GM04504 (cell line): ENCODE measurements at places on chromosomes 16 and 17.
A peak's percentile ranks its signal among the peaks of the same experiment; 100 is the strongest.

DNA sequence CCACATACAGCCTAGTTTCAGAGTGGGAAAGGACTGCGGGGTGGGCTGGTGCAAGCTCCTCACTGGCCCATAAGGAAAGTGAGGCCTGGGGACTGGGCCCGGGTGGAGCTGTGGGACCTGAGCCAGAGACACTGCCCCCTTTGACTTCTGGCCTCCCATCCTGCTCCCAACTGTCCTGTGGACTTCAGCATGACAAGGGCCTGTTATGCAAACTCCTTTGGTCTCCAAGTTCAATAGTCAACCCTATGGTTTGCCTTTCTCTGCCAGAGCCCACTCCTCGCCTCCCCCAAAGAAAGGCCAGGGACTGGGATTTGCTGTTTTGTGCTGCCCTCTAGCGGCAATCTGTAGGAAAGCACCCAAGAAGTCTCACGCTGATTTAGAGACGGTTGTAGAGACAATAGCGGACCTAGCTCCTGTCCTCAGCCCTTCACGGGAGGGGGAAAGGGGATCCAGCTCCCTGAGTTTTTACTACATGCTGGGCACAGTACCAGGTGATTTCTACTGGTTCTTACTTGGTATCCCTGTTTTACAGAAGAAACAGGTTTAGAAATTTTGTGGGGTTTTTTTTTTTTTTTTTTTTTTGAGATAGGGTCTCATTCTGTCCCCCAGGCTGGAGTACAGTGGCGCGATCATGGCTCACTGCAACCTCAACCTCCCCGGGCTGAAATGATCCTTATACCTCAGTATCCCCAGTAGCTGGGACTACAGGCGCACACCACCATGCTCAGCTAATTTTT is 1.2 kb upstream of the TLCD3B start:
- DNase-seq, result no peak

DNA sequence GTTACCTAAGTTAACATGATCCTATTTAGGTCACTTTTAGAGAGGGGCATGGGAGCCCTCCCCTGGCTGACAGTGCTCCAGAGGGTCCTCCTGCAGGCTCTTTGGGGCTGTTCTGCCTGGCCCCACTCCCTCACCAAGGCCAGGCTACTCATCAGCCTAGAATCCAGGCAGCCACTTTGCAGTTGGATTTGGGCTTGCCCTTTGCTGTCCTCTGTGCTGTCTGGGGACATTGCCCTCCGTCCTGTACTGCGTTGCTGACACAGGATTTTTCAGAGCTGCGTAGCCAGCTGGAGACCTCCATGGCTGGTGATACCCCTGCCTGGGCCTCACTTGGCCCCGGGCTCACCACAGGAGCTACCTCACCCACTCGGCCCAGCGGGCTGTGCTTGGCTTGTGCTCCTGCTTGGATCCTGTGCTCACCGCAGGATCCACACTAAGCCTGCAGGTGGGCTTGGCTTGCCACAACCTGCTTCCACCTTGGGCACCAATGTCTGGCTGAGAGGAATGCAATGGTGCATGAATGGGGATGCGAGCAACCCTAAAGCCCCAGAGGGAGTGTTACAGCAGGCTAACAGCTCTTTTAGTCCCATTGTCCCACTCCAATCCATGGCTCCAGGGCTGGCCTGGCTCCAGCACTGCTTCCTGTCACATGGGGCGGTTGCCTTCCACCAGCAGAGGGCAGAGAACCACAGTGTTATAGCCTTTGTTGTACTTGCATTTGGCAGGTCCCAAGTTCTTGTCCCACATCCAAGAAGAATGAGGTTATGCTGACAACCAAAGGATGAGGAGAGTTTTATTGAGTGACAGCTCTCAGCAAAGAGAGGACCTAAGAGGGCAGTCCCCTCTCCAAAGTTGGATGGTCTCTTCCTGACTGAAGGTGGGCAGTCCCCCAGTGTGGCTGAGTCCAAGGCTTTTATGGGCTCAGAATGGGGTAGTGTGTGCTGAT is 21.5 kb downstream of the CCL4 start:
- no peak for DNase-seq

GRCh38 chr16:56872863-56873391 is 7.9 kb downstream of the SLC12A3 start:
- DNase-seq, result no peak

DNA sequence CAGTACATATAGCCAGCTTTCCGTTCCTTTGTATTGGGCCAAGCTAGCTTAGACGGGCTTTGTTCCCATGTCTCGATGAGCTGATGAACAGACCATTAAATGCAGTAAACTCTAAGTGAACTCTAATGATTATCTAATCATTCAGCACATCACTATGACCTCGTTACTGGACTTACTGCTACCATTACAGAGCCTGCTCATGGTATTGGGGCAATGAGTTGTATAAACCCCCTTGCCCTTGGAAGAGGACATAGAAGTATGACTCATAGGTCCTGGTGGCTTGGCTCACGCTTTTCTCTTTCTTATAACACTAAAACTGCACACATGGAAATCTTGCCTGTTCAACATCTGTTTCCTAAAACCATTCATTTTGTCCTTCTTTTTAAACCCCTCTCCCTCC is 93.6 kb upstream of the DYNLRB2 start:
- no peak for DNase-seq

DNA sequence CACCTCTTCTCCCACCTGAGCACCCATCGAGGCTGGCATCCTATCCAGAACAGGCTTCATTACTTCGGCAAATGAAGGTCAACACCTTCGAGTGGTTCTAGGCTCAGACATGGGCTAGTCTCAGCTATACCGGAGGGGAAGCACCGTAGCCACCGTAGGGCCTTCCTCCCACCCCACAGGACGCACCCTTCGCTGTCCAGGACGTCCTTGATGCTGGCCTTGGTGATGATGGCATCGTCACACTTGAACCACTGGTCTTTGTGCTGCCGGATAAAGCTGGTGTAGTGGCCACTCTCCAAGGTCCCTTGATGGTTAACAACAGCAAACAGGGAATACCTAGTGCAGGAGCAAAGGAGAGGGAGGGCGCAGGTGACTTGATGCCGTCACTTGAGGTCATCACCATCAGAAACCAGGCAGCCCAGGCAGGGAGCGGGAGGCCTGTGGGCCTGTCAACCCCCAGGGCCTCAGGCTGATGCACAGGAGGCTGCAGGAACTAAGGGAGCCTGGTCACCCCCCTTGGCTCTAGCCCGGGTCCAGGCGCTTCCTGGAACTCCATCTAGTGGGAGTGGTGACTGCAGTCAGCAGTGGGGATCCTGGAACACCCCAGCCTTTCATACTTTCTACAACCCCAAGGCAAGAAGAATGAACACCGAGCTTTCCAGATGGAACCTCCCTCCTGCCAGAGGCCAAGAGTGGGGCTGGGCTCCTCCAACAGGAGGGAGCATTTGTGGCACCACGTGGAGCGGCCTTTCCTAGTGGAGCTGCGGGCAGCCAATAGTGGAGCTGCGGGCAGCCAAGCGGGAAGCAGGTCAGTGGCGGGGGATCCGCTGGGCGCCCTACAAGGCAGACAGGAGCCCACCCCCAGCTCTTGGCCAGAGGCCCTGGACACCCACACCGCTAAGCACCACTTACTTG is 38.5 kb downstream of the USP22 start:
- no peak for DNase-seq

DNA sequence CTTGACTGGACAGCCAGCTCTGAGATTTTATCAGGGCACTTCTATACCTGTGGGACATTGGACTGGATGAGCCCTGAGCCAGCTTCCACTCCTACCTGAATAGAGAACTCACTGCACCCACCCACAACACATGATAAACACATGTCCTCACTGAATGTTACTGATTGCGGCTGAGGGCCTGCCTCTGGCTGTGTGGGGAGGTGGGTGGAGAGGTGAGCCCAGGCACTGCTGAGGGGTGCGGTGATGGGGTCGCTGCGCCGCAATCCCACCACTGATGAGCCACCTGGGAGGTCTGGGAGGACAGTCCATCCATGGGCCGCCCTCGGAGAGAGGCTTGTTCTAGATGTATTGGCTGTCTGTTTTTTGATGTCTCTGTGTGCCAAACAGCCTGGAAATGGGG is 5.4 kb downstream of the TMEM92 start:
- no peak for DNase-seq

DNA sequence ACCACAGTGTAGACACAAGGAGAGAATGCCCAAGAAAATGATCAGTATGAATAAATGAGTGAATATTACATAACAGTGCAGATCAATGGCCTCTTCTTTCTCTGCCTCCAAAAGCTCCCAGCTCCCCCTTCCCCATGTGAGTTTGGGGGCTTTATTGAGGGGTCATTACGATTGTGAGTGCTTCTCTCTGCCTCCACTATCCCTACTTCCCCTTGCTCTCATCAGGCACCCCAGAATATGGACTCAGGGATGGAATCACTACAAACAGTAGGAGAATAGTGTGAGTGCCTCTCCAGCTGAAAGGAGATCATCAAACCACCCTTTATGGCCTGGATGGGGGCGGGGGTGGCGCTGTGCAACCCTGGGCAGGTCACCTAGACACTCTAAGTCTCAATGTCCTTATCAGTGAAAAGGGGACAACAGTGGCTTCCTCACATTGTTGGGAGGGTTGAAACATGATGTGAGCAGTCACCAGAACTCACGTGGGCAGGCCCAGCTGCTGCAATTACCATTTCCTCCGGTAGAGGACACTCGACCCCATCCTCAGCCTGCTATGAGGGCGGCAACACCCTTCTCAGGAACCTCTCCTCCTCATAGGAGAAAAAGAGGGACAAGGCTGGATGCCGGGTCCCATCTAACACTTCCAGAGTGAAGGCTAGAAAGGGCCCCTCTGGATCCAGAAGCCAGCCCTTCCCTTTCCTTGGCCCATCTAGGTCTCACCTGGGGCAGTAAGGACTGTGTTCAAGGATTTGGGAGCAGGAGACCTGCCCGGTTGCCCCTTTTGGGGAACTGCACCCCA is 2.1 kb upstream of the EPOP start:
- DNase-seq, result peak; percentile 59

- peak; percentile 57 for DNase-seq
Measured at GRCh38 chr17:3885970-3886369, 6.9 kb downstream of the CAMKK1 start.

DNA sequence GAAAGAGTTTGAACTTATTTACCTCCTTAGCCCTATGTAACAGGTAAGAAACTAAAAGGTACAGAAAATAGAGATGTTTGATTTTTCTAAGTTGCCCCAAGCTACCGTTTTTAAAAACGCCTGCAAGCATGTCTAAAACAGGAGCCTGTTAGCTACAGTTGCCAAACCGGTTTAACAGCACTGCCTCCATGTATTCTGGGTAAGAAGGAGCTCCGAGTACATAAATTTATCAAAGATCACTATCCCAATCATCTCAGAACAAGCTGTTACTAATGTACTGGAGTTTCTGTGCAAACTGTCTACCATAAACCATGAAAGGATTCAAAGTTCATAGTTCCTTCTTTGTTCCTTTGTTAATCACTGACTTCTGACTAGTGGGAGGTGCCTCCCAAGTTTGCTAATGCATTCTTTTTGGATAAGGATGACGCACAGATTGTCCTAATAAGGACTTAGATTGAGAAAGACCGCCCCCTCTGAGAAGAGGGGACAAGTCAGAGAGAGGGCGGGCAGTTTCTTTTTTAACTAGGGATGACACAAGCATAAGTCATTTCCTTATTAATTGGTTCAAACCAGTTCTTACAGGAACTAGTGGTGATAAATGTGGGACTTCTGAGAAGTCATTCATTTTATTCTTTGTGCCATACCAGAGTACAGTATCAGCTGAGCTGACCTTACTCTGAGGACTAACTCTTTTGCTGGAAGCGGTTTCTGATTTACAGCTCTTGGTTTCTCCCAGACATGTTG is 55.3 kb downstream of the TUBD1 start:
- peak; percentile 99 for DNase-seq

DNA sequence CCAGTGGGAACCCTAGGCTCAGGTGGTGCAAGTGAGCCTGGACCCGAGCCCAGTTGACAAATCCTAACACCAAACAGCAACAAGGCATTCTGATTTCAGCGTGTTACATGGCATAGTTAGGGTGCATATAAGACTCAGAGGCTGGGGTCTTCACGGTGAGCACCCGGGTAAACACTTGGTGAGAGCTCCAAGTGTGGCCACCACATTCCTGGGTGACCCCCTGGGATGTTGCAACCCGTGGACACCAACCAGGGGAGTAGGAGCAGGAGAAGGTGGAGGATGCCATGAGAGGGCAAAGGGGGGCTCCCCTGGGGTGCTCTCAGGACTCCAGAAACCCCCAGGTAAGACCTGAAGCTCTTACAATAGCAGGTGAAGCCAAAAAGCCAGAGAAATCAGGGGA is 69.9 kb upstream of the CDH5 start:
- no peak for DNase-seq

DNA sequence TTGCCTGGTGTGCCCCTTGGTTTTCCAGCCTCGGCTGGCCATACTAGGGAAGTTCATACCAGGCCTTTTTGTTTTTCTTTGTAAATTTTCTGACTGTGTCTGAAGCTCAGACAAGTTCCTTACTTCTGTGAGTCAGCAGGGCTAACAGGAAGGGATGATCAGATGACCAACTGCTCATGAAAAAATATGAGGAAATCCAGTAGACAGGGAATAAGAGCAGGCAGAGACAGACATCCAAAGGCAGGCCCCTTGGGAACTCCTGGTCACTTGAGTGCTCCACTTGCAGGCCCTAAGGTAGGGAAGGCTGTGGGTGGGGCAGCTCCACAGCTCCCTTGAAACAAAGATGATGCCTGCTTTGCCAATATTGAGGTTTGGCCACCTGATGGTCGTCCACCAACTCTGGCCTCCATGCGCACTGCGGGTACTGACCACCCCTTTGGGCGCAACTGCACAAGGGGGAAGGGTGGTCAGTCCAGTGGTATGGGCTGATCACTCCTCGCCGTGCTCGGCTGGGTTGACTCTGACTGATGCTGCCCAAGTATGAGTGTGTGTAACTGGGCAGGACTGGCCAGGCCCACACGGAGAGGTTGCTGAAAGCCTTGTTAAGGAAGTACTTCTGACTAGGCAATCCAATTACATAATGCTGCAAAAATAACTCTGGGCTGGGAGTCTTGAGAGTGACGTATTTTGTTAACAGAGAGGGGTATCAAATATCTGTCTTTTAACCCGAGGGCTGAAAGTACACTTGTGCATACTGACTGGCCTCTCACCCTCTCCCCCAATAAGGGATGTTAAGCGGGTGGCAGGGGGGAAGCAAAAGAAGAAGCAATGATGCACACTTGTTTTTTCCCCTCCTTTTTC is 20.8 kb upstream of the ZFHX3 start:
- peak; percentile 74 for DNase-seq

DNA sequence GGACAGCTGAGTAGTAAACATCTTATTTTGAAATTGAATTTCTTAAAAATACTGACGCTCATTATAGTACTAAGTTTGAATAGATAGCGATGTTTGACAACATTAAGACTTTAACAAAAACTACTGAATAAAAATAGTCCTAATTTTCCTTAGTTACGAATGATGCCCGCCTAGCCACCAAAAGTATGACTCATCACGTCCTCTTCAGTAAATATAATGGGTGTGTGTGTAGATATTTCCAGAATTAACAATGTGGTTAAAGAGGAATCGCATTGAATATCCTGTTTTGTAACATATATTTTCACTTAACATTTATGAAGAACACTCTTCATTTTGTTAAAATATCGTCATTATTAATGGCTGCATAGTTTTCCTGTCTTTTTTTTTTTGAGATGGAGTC is 187.6 kb downstream of the MYO1D start:
- no peak for DNase-seq

- DNase-seq, result no peak
Measured at GRCh38 chr17:4584101-4584916, at the start of gene SMTNL2. Gene SMTNL2, plus strand, starts transcription at chr17:4584529. Its CDS starts 77 bp downstream, at chr17:4584606.
